ENCODE measurements at places on chromosomes 2 and 18.

DNA sequence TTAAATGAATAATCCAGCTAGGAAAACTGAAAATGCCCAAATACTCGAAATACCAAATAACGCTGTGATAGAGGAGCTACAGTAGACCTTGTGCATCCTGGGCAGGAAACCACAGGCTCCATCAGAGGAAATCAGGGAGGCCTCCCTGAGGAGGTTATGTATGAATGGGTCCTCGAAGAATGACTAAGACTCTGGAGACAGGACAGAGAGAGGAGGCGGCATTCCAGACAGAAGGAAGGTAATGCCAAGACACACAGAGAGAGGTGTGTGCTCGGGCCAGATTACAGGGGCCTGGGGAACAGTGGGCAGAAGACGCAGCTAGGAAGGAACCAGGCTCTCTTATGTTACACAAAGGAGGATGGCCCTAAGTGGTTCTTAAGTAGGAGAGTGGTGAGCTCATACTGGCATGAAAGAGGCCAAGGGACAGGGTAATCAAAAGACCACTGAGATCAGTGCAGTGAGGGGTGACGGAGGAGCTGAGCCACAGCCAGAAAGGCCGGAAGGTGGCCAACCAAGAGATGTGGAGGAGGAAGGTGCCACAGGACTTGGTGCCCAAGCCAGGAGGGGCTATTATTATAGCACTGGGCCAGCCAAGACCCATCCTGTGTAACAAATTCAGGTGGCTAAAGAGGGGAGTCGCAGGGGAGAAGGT is 9.9 kb downstream of the ST3GAL5 start:
- peak; percentile 30 for DNase-seq

DNA sequence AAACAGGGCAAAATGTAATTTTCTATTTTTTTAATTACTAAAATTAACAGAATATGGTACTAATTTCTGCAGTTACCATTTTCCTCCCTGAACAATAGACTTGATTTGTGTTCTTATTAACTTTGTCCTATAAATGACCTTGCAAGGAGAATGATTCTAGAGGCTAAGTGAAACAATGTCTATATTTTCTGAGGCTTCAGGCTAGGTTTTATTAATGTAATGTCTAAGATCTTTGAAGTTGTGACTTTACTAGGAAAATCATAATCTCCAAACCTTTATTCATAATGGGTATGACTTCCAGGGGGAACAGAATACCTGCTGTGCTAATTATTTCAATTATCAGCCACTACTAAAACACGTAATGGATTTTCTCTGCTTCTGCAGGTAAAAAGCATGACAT is 94.4 kb downstream of the TAF4B start:
- DNase-seq: no peak

DNA sequence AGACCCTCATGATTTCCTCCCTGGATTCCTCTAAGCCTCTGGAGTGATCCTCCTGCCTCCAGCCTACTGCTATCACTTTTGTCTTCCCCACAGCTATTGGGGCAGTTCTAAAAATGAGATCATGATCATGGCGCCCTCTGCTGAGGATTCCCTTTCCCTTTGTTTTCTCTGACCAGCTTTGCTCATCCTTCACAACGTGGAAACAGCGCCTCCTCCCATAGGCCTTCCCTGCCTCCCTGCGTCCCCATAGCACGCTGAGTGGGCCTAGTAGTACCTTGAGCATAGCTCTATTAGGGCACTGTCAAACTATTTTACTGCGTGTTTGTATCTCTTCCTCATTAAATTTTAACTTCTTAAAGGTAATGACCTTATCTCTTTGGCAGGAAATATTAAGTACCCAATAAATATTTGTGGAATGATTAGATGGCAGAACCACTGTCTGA is 207.0 kb upstream of the FANCL start:
- peak; percentile 76 for DNase-seq

DNA sequence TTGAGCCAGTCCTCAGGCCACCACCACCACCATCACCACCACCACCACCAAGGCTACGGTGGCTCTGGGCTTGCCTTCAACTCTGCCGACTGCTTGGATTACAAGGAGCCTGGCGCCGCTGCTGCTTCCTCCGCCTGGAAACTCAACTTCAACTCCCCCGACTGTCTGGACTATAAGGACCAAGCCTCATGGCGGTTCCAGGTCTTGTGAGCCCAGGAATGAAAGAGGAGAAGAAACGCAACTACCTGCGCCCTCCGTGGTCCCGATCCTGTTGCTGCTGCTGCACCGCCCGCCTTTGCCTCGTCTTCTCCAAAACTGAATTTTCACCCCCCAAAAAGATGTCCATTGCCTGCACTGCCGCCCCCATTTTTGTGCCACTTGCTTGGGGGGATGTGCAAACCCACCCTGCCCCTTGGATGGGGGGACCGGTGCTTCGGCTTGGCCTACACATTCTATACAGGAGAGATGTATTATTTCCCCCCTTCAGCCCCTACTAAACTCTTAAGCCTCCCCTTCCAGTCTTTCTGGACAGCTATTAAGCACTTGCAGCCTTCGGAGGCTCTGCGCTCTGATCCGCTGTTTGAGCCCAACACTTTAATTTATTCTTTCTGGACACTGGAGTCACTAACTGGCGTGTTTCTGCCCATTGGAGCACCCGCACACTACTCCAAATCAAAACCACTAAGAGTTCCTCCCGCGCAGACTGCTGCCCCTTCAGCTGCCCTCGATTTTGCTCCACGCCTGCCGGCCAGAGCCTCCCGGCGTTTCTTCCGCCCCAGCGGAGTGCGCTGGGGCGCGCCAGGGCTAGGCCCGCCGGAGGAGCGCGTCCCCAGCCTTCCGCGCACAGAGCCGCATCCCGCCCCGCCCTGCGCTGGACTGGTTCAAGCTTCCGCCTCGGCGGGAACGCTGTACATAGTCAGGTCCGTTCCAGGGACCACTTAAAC is 5.7 kb downstream of the OTX1 start:
- no peak for DNase-seq

GRCh38 chr2:50782543-50782942 is 249.4 kb downstream of the NRXN1 start:
- peak; percentile 9 for DNase-seq

- no peak for DNase-seq
Observed at GRCh38 chr18:48004577-48004976, 74.1 kb upstream of the SMAD2 start.

GRCh38 chr18:70553936-70554260 is 265.1 kb downstream of the SOCS6 start:
- no peak for DNase-seq

DNA sequence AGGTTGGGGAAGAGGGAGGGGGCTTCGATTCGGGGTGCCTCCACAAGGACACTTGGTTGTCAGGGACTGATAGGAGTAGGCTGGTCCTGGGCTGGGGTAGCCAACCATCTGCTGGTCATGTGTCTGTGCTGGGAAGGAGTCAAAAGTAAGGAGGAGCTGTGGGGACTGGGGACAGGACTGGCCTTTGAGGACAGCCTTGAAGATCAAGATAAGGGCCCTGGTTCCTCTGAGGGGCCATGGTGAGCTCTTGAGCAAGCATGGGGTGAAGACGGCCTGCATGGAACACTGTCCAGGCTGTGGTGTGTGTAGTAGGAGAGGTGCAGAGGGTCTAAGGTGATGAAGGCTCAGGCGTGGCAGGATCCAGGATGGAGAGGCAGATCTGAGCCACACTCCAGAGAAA is 1.7 kb downstream of the CYP27A1 start:
- no peak for DNase-seq

- DNase-seq: no peak
Observed at GRCh38 chr2:208142925-208143799, 2.8 kb downstream of the CRYGB start.

- DNase-seq: no peak
Observed at GRCh38 chr18:49677081-49677480, 115.2 kb downstream of the LIPG start.

DNA sequence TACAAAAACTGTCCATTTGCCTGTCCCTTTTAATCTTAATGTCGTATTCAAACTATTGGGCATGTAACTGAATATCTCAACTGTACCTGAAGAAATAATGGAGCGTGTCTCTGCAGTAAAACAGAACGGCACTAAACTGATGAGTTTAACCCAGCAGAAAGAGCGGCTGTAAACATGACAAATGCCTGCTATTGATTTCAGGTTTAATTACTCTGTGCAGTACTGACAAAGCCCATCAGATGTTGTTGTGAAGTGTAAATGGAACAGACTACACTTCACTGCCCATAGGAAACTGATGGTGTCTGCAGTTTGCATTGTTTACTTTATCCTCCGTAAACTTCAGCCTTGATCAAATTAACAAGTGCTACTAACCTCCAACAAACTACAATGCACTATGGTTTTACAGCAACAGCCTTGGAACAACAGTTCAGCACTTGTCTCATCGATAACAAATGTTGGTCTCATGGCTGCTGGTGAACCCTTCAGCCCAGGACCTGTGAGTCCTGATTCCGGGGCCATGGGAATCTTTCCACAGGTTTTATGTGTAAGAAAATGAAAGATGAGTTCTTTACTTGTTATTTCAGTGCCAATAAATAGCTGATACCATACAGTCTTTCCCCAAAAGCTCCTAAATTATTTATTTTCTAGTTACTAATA is 316.5 kb downstream of the CCDC178 start:
- DNase-seq: no peak

DNA sequence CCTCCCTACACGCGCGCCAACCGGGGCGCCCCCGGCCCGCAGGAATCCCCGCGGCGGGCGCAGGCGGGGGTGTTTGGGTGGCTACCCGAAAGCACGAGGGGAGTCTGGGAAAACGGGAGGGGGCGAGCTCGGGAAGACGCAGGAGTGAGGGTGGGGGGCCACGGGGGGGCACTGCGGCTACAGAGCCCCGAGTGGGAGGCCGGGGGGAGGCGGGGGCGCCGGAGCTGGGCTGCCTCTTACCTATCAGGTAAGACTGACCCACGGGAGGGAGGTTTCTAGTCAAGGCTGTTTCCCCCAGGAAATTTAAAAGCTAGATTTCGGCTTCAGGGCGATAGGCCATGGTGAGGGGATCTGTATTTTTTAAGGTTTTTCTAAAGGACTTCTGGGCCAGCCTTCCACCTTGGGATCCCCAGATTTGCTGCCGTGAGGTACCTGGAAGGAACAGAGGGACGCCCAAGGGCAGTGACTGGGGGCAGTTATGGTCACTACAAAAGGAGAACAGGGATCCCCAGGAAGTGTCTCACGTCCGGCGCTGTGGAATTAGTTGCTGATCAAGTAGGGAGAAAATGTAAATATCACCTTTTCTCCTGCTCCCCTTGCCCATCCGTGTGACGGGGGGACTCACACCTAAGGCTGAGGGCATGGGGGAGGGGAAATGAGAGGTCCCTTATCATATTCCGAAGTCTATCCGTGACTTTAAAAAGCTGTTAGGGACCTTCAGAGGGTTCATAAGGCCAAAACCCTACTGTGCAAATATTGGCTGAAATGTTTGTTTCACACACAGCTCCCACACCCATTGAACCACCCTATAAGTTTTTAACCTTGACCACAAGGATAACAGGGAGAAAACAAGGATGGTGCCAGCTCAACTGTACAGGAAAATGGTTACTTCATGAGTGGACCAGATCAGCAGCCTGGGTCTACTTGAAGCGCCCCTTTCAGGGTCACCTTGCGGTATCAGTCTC is 638 bp upstream of the IRS1 start:
- DNase-seq: no peak

DNA sequence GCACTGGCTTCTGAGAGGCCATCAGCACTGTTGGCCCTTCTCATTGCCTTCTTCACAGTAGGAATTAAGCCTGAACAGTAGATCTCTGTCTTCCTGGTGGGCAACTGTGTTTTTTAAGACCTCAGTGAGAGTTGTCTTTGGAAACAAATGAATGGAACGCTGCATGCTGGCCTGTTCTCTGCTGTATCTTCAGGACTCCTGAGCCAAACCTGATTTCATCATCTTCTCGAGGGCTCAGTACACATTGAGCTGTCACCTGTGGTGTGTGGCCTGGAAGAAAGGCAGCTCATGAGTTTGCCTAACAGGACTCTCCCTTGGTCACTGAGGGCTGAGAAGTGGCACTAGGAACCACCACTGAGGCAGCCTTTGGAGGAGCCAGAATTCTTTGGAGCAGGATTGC is 39.7 kb downstream of the SH3RF3 start:
- DNase-seq: no peak

DNA sequence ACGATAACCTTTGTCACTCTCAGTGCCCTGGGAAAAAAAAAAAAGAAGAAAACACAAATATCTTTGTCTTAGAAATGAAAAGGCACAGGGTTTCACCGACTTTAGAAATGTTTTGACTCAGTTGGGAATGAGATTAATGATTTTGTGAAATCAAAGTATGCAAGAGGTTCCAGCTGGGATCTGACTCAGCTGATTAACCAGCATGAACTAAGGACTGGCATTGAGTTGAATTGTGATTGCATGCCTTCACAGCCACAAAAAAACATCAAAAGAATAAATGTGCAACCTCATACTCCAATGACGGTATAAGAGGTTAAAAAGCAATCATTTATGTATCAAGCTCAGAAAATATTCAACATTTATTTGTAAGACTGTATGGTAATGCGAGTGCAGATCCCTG is 566.6 kb upstream of the DSEL start:
- peak; percentile 80 for DNase-seq

GRCh38 chr2:1237783-1238182 is 175.5 kb upstream of the TPO start:
- no peak for DNase-seq

- no peak for DNase-seq
Observed at GRCh38 chr2:135899567-135899966, 23.3 kb upstream of the MCM6 start.

- DNase-seq: peak; percentile 11
Observed at GRCh38 chr2:195498176-195498575, 158.8 kb upstream of the SLC39A10 start.

GRCh38 chr2:42125841-42126594 is 43.1 kb upstream of the EML4 start:
- DNase-seq: peak; percentile 19

DNA sequence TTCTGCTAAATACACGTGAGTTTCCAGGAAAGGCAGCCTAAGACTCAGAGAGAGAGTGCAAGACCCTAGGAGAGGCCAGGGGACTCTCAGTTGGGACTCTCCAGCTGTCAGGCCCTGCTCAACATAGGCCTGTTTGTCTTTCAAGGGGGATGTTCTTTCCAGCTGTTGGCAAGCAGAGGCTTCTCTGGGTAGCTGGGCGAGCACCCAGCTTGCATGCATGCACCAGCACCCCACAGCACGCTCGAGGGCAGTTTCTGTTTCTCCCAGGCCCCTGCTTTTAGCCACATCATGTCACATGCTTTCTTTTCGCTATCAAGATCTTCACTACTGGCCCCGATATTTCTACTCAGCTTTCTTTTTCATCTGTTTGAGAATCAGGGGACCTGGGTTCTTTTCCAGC is 479.3 kb upstream of the HS6ST1 start:
- no peak for DNase-seq

DNA sequence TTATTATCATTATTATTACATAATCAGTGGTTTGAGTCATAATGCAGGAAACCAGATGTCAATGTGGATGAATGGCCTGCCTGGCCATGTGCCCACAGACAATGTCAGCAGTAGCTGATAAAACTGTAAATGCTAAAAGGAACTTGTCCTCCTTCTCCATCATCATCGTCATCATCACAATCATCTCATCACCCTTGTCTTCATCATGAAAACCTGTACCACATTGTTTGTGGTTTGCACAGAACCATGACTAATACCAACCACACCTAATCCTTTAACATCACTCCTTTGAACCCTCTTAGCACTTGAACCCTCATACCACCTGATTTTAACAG is 96.0 kb downstream of the HNMT start:
- DNase-seq: peak; percentile 68

- no peak for DNase-seq
Observed at GRCh38 chr2:12127638-12128037, 381.2 kb downstream of the LPIN1 start.

All from fibroblast of skin of right quadriceps (primary cell).